ENCODE measurements at places on chromosomes 7 and 10.

DNA sequence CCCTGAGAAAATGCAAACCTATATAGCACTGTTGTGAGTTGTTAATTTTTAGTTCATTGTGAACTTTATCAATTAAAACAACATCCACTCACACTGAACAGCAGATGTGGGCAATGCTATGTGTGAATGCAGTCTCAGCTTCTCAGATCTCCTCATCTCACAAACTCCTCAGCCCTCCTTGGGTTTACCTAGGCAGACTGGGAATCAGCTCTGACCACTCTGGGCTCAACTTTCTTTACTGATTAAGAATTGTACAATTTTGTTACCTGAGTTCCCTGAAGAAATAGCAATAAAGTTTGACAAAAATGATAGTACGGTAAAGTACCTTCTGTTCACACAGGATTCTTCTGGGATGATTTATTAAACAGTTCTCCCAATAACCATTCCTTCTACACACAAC lies 124.0 kb downstream of the SRPK2 start:
- no peak for DNase-seq

DNA sequence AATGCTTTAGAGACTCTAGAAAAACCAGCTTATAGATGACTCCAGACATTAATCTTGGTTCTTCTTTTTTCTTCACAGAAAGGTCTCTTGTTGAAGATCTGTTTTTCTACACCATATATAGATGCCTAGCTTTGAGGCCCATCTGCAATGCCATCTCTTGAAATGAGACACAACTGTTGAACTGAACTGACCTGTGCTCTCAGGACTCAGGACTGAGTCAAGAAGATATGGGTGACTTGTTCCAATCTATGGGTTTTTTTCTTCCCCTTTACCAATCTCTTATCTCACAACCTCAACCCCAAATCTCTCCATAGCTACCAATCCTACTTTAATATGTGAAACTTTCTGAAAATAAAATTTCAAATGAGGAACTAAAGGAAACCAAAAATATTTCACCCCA lies 194.7 kb downstream of the SNX13 start:
- DNase-seq = no peak

- no peak for DNase-seq
These were observed 54.7 kb downstream of the ZNF467 start for GRCh38 chr7:149718730-149719049.

GRCh38 chr7:3630081-3630480 lies 329.0 kb downstream of the SDK1 start:
- no peak for DNase-seq

DNA sequence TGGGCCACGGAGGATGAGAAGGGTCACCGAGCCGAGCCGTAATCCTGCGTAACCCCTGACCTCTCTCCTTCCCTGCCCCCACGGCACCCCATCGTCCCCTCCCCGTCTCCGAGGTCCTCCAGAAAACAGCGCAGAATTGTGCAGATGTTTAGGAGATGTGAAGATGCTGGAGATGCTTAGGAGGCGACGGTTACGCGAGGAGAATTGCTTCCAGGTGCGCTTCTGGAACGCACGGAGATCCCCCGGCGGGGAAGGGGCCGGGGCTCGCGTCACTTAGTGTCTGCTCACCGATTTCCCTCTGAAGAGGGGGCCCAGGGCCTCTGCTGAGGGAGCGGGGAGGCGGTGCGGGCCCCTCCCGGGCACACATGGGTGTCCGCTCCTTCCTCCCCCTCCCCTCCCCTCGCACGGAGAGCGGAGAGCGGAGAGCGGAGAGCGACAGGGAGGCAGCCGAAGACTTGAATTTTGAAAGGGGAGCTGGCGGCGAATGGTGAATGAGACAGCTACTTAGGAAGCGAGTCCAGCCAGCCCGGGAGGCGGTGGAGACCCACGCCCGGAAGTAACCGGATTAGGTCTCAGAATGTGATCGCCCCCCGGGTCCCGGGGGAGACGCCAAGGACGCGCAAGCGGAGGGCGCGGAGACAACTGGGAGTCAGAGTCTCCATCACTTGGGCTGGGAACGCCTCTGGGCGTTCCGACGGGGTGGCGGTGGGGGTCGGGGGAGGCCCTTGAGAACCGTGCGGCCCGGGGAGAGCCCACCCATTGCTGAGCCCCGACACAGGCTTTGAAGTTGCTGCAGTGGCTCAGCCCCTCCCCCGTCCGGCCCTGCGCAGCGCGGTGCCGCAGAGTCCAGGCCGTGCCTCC lies 8.7 kb upstream of the EN2 start:
- DNase-seq = no peak

Data from NCI-H2171 (cell line).